Right lobe of liver (tissue), 6 donors: ENCODE measurements at places on chromosomes 1 and 21.

GRCh38 chr1:8347635-8348034, 29.7 kb downstream of the SLC45A1 start:
- no peak for DNase-seq

GRCh38 chr21:43893536-43894205, 28.6 kb downstream of the AGPAT3 start:
- DNase-seq: no peak

- DNase-seq: no peak
These were observed 233.0 kb upstream of the IRF2BP2 start for GRCh38 chr1:234842726-234843641.

DNA sequence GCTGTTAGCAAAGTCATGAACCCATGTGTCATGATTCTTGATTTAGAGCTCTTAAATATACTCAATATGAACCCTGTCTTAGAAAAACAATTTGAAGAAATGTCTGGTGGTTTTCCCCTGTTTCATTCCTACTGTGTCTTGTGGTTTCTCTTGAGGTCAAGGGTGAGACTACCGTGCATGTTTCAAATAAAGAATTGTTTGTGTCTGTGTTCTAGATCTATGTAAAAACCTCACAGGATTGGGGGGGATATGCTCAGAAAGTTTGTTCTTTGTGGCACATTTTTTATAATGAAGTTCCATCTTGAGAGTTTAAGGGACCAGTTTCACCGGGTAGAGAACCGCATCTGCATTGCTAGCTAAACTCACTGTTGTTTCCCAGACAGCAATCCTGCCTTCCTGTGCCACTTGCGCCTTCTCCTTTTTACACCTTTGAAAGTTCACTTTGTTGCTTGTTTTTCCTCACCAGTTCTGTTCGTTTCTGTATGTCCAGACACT, 30.9 kb upstream of the CACYBP start:
- no peak for DNase-seq

DNA sequence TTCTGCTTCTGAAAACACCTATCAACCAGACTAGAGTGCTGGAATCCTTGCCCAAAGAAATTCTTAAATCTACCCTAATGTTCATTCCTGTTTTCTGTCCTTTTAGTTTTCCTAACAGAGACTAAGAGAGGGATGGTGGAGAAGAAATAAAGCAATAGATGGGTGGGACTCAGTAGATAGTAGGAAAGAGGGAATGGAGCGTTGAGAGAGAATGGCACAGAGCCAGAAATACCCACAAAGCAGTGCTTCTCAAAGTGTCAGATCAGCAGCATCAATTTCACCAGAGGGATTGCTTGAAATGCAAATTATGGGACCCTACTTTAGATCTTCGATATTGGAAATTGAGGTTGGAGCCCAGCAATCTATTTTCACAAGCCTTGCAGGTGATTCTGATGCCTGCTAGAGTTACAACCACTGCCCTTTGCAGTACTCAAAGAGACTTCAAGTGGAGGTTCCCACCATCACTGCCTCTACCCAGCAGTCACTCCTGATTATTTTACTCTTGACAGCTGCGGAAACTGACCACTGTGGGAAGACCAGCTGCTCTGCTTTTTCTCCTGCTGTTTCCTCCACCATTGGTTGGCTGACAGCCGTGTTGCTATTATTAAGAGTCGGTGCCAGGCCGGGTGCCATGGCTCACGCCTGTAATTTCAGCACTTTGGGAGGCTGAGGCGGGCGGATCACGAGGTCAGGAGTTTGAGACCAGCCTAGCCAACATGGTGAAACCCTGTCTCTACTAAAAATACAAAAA, 11.4 kb upstream of the PRPF3 start:
- DNase-seq: no peak

GRCh38 chr1:171188388-171189266, 3.5 kb downstream of the FMO2 start:
- no peak for DNase-seq

DNA sequence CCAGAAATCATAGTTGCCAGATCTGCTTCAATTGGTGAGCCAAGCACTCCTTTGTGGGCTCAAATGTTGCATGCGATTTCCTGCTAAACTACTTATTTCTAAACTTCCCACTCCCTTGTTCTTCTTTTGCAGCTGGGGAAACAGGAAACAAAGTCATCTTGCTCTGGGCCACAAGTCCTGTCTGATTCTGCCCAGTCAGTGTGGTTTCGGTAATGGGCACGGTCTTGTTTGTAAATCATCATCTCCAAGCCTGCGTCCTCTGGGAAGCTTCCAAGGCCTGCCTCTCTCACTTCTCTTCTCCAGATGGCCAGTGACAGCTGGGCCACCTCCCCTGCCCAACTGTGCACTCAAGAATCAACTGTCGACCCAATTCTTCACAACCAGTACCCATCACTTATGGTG, 4.4 kb downstream of the S100A8 start:
- no peak for DNase-seq

GRCh38 chr1:71745326-71745725, 537.0 kb downstream of the NEGR1 start:
- DNase-seq: no peak

- DNase-seq: no peak
These were observed 19.3 kb upstream of the RUNX3 start for GRCh38 chr1:24949331-24949881.

- no peak for DNase-seq
These were observed 4.0 kb downstream of the CYP4A11 start for GRCh38 chr1:46937270-46937669.

DNA sequence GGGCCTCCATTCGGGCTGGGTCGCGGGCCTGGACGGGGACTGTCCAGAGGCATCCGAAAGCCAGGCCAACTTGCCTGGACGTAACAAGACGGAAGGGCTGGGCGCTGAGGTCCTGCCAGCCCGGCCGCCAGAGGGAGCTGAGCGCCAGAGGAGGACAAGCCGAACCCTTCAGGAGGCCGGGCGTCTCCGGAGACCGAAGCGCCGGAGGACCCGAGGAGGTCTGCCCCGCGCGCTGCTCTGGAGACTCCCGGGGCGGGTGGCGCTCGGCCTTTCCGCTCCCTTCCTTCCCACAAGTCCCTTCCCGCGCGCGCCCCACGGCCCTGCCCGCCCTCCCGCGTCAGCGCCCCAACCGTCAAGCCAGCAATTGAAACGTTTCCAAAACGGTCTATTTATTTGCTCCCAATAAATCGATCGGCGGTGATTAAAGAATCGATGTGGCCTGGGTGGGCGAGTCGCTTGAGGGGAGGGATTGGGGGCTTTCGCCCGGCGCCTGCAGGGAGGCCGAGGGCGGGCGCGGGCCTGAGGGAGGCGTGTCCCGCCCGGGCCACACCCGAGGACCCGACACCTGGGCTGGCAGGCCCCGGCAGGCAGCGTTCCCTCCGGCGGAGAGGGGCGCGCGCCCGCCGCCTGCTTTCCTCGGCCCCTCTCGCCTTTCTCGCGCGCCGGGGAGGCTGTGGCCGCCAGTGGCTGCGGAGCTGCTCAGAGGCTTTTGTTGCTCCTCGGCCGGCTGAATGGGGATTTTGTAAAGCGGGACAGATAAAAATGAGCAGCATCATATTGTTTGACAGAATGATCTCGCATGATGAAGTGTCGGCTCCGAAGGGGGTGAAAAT, 5.2 kb upstream of the FOXD3 start:
- DNase-seq: peak; percentile 85

- no peak for DNase-seq
These were observed 64.0 kb upstream of the ASB17 start for GRCh38 chr1:75996196-75996595.

- DNase-seq: no peak
These were observed 471 bp upstream of the ADPRS start for GRCh38 chr1:36088265-36088576.

- no peak for DNase-seq
These were observed 14.0 kb upstream of the TIPRL start for GRCh38 chr1:168164771-168165170.

DNA sequence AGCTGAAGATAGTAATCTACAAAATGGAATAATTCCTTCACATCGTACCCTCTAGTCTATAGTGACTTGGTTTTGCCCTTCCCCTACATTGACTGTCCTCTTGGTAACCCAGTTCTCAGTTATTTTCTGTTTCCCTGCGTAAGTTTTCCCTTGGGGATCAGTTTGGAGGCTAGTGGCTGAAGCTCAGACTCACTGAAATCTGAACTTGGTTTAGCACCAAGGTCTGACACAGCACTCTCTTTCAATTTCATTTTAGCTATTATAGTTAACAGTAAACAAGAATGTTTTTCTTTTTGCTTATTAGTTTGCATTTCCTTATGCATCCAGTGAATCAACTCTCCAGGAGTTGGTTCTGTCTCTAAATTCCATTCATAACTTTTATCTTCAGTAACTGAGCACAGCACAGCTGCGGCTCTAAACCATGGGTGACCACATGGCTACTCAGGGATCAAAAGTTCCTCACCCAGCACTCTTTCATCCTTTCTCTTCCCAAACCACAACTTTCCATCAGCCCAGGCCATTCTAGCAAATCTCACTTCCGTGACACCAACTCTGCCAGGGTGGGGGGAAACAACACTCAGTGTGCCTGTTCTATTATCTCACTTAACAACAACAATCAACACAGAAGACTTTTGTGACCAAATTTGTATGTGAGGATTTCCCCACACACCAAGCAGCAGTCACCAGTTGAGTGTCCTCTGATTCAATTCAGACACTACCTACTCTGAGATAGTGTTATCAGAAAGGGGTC, 17.6 kb upstream of the IFI6 start:
- no peak for DNase-seq

DNA sequence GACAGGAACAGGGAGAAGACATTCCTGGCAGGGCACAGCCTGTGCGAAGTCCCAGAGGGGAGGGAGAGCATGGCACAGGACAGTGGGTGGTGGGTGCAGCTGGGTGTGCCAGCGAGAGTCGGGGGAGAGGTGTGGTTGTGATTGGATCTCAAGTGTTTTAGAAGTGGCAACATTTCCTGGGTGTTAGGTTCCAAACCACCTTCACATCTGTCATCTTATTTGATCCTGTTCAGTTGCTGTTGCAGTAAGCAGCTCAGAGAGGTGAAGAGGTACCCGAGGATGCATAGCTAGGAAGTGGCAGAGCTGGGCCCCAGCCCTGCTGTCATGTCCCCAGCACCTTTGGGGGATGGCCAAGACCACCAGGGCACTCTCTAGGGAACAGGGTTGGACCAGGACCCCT, 22.0 kb upstream of the DISP3 start:
- no peak for DNase-seq

GRCh38 chr1:156124557-156125483, 10.3 kb downstream of the LMNA start:
- DNase-seq: no peak

GRCh38 chr1:50425376-50426107, 2.3 kb upstream of the DMRTA2 start:
- no peak for DNase-seq

DNA sequence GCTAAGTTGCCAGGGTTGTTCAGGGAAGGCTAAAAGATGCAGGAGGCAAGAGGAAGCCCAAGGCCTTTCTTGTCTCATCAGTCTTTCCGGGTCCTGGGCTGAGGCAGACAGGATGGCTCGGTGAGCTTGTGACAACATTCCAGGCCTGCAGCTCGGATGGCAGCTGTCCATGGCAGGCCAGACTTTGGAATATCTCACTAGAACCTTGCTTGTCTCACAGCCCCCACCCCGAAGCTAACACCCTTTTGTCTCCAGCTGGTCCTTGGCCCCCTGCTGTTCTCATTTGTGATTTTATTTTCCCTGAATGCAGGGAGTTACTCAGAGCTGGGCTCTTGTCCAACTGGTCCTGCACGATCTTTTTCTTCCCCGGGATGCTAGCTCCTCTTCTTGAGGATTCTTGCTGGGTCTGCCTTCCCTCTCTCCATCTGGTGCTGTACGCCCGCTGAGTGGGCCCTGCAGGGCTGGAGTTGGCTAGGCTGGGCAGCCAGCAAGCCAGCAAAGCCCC, 477.2 kb upstream of the CAMK1G start:
- peak; percentile 68 for DNase-seq

DNA sequence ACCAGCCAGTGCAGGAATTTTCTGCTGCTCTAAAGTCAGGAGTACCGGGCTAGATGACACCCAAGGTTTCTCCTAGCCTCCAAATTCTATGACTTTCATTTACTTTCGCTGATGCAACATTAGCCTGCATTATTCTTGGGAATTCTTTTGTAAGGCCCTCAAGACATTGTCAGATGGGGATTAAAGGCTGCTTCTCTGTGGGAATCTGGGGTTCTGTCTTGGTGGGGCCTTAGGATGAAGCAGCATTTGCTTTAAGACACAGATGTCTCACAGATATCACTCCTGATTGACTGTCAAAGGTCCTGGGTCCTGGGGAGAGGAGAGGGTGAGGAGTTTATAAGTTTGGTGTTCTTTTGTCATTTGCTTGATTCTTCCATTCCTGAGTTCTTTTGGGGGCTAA, 11.6 kb downstream of the PKP1 start:
- no peak for DNase-seq

DNA sequence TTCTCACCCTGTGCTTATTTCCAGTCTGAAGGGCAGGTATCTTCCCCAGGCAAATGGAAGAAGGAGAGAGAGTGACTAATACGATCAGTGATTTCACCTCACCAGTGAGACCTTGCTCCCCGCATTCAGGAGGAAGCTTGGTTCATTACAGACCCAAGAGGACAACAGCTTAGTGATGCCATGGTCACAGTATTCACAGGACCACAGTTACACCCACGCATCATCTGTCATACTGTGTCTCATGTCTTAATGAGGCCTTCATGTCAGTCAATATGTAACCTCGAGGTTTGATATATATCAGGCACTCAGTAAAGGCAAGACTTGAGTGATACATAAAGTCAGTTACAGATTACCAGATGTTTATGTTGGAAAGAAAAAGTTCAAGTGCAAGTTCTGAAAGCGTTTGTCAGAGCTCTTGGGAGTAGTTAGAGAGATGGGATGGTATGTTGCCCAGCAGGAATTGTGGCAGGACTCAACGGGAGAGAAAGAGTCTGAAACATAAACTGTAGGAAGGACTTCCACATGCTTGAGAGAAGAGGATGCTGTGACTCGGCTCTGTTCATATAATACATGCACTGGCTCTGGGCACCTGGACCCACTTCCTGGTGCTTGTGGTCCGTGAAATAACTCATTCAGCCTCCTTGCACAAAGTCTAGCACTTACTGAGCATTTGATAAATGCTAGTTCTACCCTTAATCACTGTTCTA, 33.3 kb downstream of the GNPAT start:
- no peak for DNase-seq
